ENCODE measurements at places on chromosomes 5 and 9.
A peak's percentile ranks its signal among the peaks of the same experiment; 100 is the strongest.

- DNase-seq: no peak
These were observed 68.5 kb downstream of the BNC2 start for GRCh38 chr9:16801871-16802466.

- no peak for DNase-seq
These were observed 48.8 kb downstream of the HSD17B3 start for GRCh38 chr9:96253059-96253696.

DNA sequence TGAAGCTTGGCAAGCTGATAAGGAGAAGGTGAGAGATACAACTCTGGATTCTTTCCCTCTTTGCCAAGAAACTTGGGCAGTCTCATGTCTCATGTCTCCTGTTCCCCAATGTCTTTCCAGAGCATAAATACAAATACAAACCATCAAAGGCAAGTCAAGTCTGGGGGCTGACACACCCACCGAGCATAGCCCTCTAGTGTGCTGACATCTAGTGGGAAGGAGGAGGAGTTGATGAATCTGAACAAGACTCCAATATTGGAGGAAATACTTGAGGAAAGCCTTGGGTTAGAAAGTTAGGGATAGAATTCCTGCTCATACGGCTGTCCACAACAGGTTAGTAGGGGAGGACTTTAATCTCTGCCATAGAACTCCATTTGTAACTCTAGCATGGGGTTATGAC, 8.6 kb downstream of the MLANA start:
- no peak for DNase-seq

- no peak for DNase-seq
These were observed 25.4 kb downstream of the ZNF300 start for GRCh38 chr5:150879358-150879757.

DNA sequence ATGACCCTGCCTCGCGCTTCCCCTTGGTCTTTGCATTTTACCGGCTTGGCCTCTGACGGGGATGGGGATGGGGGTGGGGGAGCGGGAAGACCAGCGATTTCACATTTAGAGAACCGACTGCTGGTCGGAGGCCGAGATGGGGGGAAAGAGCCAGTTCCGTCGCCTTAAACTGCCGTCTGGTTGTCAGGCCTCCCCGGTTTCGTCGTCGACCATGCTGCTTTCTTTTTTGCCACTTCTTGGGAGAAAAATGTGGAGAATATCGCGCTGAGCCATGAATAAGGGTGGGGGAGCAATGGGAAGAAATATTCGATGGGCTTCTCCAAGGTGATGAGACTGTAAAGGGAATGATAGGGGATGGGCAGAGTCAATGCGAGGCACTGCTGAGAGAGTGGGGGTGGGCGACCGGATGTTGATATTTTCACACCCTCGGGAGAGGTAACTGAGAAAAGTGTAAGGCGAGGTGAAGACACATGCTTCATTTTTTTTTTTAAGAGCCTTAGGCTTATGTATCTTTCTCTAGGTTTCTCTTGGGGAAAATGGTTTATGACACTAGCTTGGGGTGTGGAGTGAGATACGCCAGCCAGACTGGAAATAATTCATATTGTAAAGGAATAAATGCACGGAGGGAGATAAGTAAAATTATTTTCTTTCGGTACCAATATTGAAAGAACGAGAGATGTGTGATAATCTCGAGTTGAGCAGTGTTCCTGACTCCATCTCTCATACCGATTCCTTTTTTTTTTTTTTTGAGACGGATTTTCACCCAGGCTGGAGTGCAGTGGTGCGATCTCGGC, 1.1 kb downstream of the KIF2A start:
- peak; percentile 49 for DNase-seq

- DNase-seq: no peak
These were observed 10.5 kb upstream of the SMIM32 start for GRCh38 chr5:136203303-136203922.

- no peak for DNase-seq
These were observed 39.8 kb upstream of the TLR4 start for GRCh38 chr9:117664419-117664818.

- DNase-seq: no peak
These were observed 213.1 kb downstream of the RFK start for GRCh38 chr9:76181020-76181641.

GRCh38 chr9:36897478-36897877, 136.6 kb downstream of the PAX5 start:
- DNase-seq: no peak

- DNase-seq: no peak
These were observed 1.1 kb downstream of the ELOVL7 start for GRCh38 chr5:60842871-60843385.

GRCh38 chr5:82719368-82719767, 357.8 kb downstream of the TMEM167A start:
- DNase-seq: no peak

GRCh38 chr9:109972026-109972882, 192.3 kb downstream of the PALM2AKAP2 start:
- DNase-seq: no peak

GRCh38 chr5:136994154-136994553, 505.0 kb downstream of the SPOCK1 start:
- DNase-seq: no peak

- DNase-seq: no peak
These were observed 102.2 kb downstream of the PARP8 start for GRCh38 chr5:50768634-50769033.

- no peak for DNase-seq
These were observed 261.6 kb downstream of the NFIB start for GRCh38 chr9:14052359-14052758.

- DNase-seq: no peak
These were observed 209.5 kb downstream of the MEF2C start for GRCh38 chr5:88673253-88674105.

GRCh38 chr9:129587487-129588262, 33.2 kb downstream of the C9orf50 start:
- no peak for DNase-seq

DNA sequence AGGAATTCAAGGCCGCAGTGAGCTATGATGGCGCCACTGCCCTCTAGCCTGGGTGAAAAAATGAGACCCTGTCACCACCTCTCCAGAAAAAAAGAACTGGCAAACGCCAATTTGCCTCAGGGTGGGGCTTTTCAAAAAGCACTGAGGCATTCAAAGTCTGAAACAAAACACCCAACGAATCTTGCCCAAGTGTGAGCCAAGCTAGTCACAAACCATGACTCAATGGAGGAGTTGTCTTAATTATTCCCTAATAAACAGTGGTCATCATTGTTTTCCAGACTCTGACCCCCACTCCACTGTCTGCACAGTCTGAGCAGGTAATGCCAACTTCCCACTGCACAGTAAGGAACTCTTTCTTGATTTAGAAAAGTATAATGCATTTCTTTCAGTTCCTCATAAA, 16.8 kb downstream of the FRMD3 start:
- no peak for DNase-seq

Measured in stimulated activated CD8-positive, alpha-beta memory T cell treated with anti-CD3 and anti-CD28 coated beads, Interleukin-4, amount 100 ng/mL, for 4 hours (primary cell).